ENCODE measurements at places on chromosomes 2 and 18.

- no peak for DNase-seq
Measured at GRCh38 chr2:173347305-173348168, 7.1 kb upstream of the CDCA7 start.

- DNase-seq, result peak; percentile 19
Measured at GRCh38 chr2:197159661-197160211, 150.8 kb downstream of the ANKRD44 start.

- no peak for DNase-seq
Measured at GRCh38 chr2:55419233-55419678, 400 bp downstream of the CCDC88A start.

- no peak for DNase-seq
Measured at GRCh38 chr2:101617796-101618195, 79.7 kb upstream of the MAP4K4 start.

DNA sequence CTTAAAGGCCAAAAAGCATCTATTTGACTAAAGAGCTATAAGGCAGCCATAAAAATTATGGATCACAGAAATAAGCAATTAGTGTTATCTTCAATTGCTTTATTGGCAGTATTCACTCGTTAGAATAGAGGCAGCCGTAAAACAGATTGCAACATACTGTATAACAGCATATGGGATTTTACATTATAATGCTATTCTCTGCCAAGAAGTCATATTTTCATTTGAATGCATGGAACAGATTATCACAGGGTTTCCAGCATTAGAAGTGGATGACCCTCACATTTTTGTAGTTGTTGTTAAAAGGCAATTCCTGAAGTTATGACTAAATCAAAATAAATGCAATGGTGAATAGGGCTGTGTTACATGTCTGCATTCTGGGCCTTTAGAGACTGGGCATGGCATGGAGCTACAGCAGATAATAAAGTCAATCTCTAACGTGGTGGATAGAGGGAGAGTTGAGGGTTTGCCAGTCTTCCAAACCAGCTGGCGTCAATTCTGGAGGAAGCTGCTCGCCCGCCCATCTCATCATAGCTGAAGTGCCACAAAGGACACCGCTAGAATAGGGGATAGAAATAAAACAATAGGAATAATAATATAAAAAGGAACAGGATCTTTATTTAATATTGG, 155.4 kb upstream of the VRK2 start:
- no peak for DNase-seq

DNA sequence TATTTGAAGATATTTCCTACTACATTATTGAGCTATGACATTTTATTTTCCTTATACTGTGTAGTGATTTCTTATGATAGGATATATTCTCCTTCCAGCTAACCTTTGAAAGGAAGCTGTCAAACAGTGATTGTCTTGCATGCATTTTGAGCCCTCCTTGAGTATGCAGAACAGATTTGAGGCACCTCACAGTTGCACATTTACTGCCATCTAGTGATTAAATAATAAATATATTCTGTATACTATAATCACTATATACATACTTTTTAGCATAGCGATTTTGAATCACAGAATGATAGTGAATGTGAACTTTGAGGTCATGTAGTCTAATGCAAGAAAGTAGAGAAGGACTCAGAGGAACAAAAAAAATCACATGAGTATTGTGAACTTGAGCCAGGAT, 268.4 kb upstream of the CDH19 start:
- DNase-seq, result no peak

DNA sequence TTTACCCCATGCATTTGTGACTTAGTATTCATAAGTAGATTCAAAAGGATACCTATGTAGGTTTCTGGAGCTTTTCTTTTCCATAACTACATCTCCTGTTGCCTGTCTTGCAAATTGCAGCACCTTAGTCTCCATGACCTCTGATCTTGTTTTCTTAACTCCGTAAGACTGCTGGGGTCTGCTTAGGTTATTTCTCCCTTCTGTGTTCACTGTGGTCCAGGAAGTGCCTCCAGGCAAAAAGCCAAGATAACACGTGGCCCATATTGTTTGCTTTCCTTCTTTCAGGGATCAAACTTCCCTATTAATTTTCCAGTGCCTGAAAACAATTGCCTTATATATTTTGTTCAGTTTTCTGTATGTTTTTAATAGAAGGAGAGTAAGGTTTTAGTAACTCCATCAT, 86.4 kb downstream of the GCA start:
- no peak for DNase-seq

DNA sequence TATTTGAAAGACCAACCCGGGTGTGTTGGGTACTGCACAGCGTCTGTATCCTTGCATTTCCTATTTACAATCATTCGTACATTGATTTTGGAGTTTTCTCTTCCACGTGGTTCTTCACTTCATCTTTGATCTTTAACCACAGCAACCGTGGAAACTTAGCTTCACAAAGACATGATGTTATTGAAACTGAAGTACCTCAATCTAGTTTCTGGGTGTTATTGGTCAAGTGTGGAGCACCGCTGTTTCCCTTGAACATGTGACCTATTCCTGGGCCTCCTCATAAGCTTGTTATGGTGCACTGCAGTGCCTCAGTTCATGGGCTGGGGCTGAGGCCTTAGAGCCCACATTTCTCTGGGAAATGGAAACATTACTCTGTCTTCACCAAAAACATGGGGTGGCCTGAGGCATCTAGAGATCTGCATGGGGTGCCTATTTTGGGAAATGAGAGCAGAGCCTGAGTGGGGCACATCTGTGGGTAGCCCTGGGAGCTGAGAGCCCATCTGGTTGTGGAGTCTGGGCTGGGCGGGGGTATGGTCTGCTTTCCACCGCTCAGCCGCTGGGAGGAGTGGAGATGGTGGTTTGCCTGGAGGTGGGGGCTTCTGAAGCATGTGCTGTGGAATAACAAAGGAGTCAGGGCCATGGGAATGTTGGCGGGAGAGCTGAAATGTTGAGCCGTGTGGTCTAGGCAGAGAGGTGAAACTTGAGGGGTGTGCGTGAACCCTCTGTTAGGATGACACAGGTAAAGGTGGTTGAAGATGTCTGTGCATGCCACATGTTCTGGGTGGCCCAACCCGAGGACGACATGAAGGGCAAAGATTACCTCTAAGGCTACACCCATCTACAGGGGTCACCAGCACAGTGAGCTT, 37.4 kb downstream of the ZNF236 start:
- DNase-seq, result no peak

DNA sequence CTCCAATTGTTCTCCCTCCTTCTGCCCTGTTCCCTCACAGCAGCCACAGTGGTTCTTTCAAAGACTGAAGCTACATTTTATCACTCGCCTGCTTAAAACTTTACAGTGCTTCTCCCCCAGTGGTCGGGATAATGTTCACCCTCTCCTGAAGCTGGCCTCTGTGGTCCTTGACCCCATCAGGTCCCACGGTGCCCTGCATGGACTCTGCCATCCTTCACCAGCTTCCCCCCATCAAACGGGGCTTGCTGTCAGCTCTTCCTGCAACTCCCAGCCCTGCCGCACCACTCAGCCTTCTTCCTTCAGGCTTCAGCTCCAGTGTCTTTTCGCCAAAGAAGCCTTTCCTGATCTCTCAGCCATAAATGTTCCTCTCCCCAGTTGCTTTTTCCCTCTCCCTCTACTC, 118.1 kb downstream of the NEDD4L start:
- DNase-seq, result no peak

DNA sequence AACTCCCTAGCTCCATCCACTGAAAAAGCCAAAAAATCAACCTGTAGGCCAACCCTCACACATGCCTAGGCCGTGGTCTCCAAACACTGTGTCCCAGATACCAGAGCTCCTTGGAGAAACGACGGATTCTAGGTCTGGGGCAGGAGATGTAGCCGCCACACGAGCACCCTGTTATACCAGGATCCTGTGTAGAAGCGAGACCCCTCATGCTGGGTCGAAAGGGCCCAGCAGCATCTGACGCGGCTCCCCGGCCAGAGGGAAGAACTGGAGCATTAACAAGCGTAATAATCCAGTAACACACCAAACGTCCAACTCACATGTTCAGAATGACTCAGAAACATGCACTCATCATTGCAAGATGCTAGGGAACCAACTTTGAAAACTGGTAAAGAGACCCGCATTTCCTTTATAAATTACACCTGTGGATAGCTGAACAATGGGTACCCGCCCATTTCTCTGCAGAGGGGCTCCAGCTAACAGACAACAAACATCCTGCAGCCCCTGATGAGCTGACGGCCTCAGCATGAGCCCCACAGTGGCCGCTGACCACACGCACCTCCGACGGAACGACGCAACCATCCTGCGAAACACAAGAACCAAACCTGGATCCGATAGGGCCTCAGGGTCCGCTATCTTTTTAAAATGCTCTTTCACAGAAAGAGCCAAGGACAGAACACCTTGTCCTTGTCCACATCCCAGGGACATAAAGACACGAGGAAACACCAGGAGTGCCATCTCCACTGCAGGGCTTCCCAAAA, 14.2 kb downstream of the SLC66A2 start:
- DNase-seq, result no peak

GRCh38 chr2:160006475-160006874, 55.9 kb downstream of the PLA2R1 start:
- no peak for DNase-seq

GRCh38 chr2:191777351-191777750, 69.5 kb downstream of the CAVIN2 start:
- no peak for DNase-seq

- no peak for DNase-seq
Measured at GRCh38 chr2:45833968-45834344, 182.5 kb downstream of the PRKCE start.

- DNase-seq, result no peak
Measured at GRCh38 chr18:22172120-22172582, 2.8 kb downstream of the GATA6 start.

DNA sequence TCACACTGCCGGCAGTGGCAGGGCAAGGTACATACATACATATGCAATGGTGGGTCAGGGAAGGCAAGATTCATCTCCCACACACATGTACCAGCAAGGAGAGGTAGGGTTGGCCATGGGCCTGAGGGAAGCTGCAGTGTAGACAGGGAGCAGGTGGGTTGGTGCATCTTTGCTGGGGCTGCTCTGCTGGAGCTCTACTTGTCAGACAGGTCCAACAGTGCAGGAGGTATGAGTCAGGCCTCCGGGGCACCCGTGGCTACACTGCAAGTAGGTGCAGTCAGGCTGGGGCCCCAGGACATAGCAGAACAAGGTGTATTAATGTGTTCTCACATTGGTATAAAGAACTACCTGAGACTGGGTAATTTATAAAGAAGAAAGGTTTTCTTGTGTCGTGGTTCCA, 281.1 kb upstream of the COL3A1 start:
- DNase-seq, result no peak

- no peak for DNase-seq
Measured at GRCh38 chr2:111024496-111024895, 96.2 kb upstream of the BCL2L11 start.

DNA sequence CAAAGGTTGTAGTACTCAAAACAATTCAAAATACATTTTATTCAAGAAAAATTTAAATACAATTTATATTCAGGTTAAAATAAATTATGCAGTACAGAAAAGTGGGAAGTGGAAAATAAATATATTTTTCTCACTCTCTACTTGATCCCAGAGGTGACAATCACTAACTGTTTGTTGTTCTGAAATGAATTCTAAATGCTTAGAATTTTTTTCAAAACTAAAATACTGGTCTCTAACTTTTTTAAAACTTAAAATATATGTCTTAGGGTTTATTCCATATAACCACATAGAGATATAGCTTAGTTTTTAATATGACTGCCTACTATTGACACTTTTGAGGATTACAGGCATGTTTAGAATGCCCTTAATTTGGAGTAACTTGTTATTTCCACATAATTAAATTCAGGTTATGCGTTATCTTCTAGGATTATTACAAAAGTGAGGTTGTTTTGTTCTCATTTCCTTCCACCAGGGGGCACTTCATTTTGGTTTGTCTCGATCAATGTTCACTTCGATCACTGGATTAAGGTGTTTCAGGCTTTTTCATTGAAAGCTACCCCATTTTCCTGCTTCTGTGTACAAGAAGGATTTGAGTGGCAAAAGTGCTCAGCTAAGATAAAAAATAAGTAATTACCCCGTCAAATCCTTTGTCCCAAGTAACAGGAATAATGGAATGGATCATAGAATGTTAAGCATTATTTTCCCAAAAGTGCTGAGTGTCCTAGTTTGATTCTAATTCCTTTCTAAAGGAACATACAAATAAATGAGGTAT, 27.1 kb upstream of the TFPI start:
- DNase-seq, result peak; percentile 20

DNA sequence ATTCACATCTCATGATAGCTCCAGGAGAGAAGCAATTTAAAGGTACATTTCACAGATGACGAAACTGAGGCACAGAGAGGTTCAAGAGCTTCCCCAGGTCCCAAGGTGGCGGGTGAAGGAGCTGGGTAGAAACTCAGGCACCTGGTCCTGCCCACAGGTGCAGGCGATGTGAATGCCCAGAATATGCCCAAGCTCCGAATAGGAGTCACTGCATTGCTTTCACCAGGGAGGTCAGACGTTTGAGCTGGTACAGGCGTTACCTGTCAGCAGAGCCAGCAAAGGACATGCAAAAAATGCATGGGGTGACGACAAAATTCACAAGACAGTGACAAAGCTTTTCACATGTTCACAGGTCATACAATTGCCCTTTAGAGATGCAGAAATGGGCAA, 247.9 kb downstream of the HDAC4 start:
- DNase-seq, result no peak

DNA sequence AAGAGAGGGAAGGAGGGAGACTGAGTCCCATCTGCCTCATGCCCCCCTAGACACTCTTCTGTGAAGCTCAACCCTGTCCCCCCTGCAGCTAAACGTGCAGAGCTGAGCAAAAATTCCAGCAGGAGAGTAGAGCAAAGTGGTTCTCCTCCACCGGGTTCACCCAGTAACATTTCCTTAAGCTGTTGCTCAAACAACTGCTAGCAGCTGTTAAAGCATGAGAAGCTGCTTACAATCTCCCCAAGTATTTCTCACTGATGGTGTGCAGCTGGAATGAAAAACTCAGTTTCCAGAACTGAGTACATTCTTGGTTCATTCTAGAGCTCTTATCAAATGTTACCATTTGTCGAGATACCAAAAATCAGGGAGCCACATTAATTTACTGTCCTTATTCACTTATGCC, 92.3 kb downstream of the STK39 start:
- no peak for DNase-seq

GRCh38 chr2:122363885-122364284, 608.4 kb downstream of the TSN start:
- DNase-seq, result no peak

- DNase-seq, result peak; percentile 73
Measured at GRCh38 chr2:201257956-201258665, 2.2 kb upstream of the CASP8 start.

GRCh38 chr2:110221938-110222337, 9.6 kb upstream of the MTLN start:
- no peak for DNase-seq

GRCh38 chr2:10338270-10339188, 35.8 kb downstream of the HPCAL1 start:
- no peak for DNase-seq
